ENCODE measurements at places on chromosomes 11 and 22. TPM values are rescaled to one million over a fixed set of nuclear protein-coding genes. Genes with fewer than 3 reads are reported as not detected.

The ANO1 gene
- not detected for total RNA-seq

The AMPD3 gene
- total RNA-seq: 12.1 TPM

The LRRC74B gene
- not detected for total RNA-seq

The PLAAT3 gene
- total RNA-seq: 5.9 TPM

The PISD gene
- total RNA-seq: 41.2 TPM

The C1QTNF5 gene
- not detected for total RNA-seq

GRCh38 chr11:19660076-19660475, 52.6 kb upstream of the NAV2 start:
- DNase-seq: no peak

DNA sequence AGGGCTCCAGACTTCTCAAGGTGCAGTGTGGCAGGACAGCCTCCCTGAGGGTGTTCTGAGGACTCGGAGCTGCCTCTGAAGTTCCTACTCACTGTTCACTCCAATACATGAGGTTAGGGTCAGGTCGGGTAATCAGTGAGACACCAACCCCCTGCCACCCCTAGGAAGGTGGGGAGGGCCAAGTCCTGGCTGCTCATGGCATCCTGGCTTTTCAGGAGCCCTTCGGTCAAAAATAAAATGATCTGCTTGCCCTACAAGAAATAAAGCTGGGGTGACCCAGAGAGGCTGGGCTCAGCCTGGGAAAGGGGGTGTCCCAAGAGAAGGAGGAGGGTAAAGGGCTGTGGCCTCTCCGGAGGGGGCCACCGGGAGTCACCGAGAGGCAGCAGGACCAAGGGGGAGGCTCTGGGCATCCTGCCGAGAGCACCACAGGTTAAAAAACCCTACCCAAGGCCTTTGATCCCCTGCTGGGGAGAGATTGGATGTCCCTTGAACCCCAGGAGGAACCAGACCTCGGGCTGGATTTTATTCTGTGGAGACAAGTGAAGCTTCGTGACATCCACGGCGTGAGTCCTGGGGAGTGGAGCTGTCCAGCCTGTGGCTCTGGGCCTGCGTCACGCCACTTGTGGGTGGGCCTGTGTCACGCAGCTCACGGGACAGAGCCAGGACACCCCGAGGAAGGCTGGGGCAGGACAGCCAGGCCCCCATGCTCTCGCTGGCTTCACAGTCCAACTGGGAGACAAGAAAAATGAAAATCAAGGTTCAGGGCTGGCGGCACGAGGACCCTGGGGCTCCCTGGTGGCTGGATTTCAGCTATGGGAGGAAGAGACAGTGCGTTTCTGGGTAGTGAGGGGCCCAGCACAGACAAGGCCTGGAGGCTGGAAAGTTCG, 102.2 kb upstream of the FGF3 start:
- DNase-seq: no peak

- DNase-seq: no peak
Observed at GRCh38 chr22:19713650-19714311, 522 bp upstream of the SEPTIN5 start.

GRCh38 chr11:126318574-126319373, 14.9 kb downstream of the DCPS start:
- DNase-seq: peak; percentile 27

- DNase-seq: no peak
Observed at GRCh38 chr11:121550247-121551030, 97.7 kb upstream of the SORL1-AS1 start.

DNA sequence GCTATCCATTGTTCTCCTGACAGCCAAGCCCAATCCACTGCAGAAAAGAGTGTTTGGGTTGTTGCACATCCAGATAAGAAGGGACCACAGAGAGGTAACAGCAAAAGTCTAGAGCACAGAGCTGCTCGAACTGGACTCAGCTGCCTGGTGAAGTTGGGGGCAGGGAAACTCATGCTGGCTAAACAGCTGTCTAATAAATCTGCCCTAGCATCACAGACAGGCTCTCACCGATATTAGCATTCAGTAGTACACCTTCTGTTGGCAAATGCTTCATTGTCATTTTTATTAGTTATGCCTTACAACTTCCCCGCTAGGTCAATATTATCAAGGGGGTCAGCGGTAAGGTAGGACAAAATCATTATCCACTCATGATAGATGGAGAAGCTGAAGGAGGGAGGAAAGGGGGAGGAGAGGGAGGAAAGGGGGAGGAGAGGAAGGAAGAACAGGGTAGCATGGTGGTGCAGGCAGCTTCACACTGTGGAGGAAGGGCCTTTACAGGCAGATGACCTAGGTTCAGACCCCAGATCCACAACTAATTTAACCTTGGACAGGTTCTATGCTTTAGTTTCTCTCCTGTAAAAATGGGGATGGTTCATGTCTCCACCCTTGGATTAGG, 102.7 kb downstream of the LARGE1 start:
- DNase-seq: no peak

- peak; percentile 37 for DNase-seq
Observed at GRCh38 chr22:32985899-32986765, 72.0 kb downstream of the SYN3 start.

GRCh38 chr11:132078264-132079076, 708.1 kb downstream of the NTM start:
- DNase-seq: no peak

GRCh38 chr11:102269927-102270326, 47.4 kb upstream of the BIRC3 start:
- no peak for DNase-seq

- no peak for DNase-seq
Observed at GRCh38 chr11:96875712-96876111, 485.9 kb downstream of the JRKL start.

GRCh38 chr22:50325444-50326224, 1.2 kb downstream of the DENND6B start:
- no peak for DNase-seq

DNA sequence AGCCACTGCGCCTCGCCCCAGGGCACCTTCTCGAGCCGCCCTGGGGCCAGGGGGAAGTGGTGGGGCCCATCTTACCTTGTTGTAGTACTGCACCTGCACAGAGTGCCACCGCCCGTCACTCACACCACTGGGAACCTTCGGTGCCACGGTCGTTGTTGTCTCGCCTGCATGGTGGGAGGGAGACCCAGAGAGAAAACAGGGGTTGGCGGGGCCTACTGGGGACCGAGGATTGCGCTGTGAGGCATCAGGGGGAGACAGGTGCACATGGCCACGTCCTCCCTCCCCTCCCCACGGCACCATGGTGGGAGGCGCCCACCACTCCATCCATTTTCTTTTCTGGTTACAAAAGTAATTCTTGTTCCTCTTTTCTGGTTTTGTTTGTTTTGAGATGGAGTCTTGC, 97.8 kb downstream of the TRMU start:
- no peak for DNase-seq

GRCh38 chr11:125082611-125083311, 19.7 kb downstream of the SLC37A2 start:
- peak; percentile 34 for DNase-seq

- no peak for DNase-seq
Observed at GRCh38 chr11:70445605-70446004, 47.3 kb downstream of the CTTN start.

GRCh38 chr11:92278791-92279433, 54.3 kb downstream of the FAT3 start:
- DNase-seq: no peak

DNA sequence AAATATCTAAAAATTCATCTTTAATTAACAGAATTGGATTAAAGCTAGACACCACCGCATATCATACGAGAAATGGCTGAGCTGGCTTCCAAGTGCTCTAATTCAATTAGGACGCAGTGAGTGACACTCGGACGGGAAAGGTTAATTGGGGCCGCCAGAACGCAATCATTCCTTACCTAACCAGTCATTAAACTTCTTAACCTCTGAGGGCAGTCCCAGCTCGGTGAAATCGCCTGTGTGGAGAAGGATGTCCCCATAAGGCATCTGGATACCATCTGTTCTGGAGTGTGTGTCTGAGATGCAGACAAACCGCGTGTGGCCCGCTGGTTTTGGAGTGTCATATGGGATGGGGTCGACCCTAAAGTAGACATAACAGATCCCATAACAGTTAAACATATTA, 50.3 kb downstream of the MPPED2 start:
- no peak for DNase-seq

DNA sequence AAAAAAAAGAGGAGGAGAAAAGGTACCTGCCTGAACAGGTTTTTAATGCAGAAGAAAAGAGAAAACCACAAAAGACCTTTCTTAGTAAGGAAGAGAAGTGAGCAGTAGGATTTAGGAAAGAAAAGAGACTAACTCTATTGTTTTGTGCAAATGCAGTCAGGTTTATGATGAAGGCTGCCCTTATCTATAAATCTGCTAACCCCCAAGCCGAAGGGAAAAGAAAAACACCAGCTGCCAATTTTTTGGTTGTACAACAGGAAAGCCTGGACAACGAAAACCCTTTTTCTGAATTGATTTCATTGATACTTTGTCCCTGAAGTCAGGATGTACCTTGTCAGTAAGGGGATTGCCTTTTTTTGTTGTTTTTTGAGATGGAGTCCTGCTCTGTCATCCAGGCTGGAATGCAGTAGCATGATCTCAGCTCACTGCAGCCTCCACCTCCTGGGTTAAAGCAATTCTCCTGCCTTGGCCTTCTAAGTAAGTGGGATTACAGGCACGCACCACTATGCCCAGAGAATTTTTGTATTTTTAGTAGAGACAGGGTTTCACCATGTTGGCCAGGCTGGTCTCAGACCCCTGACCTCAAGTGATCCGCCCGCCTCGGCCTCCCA, 21.2 kb downstream of the POLD4 start:
- DNase-seq: no peak

- DNase-seq: peak; percentile 23
Observed at GRCh38 chr11:130827451-130828377, 88.6 kb downstream of the SNX19 start.

DNA sequence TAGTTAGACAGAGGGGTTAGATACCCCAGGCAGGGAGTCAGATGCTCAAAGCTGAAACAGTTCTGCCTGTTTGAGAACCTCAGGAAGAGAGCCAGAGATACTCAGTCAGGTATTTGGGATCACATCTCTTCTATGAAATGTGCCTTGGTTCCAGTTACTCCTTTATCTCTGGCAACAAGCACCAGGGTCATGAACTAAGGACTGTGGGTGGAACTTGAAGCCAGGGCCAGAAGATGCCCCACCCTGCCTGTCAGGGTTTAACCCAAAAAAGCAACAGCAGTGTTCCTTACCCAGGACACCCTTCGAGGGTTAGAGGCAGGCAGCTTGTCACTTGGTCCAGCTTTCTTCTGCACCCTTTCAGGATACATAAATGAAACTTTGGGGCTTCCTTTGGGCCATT, 15.0 kb upstream of the WT1 start:
- no peak for DNase-seq

All from CD8-positive, alpha-beta T cell (primary cell).